ENCODE measurements at places on chromosomes 4 and X.

DNA sequence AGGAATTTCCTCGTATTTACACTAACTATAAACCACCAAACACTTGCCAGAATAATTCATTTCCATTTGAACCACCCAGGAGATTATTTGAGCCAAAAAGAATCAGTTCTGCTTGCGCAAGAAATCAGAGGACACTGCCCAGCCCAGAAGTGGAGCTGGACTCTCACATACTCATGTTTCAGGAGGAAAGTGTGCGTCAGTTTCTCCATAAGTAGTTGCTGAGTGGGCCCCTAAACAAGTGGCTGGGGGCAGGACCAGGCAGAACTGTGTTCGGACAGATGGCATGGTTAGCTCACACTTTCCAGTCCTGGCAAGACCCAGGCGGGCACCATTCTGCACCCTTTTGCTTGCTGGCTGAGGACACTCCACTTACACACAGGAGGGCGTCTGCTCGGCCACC, 38.8 kb downstream of the BTC start:
- DNase-seq: no peak

GRCh38 chrX:29652484-29652883, 562.9 kb upstream of the MAGEB2 start:
- DNase-seq: no peak

GRCh38 chr4:67549123-67549522, 3.8 kb upstream of the CENPC start:
- DNase-seq: no peak

DNA sequence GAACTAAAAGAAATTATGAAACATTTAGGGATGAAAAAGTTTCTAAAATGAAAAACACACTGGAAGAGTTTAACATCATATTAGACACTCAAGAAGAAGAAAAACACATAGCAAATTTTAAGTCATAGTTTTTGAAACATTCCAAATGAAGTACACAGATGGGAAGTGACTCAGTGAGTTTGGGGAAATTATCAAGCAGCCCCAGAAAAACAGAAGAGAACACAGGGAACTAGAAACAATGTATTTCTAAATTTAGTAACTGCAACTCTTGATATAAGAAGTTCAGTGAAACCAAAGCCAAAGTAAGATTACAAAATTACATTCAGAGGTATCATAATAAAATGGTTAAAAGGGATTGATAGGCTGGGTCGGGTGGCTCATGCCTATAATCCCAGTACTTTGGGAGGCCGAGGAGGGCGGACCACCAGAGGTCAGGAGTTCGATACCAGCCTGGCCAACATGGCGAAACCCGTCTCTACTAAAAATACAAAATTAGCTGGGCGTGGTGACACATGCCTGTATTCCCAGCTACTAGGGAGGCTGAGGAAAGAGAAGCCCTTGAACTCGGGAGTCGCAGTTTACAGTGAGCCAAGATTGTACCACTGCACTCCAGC, 461.2 kb downstream of the KCTD8 start:
- DNase-seq: no peak

DNA sequence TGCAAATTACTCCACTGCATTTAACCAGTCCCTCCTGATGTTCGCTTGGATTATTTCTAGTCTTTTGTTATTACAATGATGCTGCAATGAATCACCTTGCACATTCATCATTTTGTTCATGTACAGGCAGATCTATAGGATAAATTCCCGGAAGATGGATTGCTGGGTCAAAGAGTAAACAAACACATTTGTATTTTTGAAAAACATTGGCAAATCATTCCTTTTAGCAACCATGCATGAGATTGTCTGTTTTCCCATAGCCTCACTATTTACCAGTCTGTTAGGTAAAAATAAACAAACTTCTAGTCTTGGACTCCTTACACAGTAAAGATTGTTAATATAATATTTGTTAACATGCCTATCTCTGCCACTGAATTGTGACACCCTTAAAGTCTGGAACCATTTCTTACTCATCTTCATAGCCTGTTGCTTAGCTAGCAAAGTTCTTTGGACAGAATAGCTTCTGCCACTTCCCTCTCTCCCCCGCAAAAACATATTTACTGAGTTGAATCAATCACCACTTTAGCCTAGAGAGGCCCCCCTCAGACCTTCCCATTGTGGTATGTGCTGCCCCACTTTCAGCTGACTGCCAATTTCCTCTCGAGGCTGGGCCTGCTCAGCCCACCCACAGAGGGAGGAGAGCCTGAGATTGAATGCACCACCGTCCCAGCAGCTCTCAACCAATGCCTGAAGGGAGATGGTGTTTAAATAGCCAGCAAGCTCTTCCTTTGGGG, 108.4 kb upstream of the ATXN3L start:
- peak; percentile 60 for DNase-seq

DNA sequence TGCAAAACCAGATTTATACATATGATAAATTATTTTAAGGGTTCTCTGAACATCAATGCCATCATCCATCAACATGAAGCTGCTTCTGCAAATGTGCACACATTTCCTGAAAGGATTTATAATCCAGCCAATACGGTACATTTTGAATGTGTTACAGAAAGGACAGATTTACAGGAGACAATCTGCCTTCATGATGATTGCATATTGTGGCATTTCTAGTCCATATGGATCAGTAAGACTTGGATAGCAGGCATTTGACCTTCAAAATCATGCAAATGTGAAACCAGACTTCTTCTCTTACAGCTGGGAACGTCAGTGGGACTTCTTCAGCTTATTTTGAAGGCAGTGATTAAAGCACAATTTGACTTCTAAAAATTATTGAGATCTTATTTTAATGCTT, 217.3 kb upstream of the GK2 start:
- no peak for DNase-seq

- no peak for DNase-seq
Observed at GRCh38 chr4:161581262-161582230, 582.3 kb downstream of the FSTL5 start.

DNA sequence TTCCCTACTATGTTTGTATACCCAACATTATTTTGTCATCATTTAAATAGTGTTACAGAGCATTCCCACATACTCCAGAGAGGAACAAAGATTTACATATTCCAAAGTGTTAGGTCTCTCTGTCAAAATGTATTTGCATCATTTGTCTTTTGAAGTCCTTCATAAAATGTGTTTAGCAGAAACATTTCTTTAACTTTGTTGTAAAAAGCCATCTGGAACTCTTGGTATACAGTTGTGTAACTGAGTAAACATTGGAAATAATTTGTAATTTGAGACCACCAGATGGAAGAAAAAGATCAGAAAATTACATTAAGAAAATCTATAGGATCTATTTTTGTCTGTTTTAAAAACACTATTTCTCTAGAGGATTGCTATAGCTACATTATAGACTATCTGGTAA, 56.6 kb upstream of the ALB start:
- DNase-seq: no peak

DNA sequence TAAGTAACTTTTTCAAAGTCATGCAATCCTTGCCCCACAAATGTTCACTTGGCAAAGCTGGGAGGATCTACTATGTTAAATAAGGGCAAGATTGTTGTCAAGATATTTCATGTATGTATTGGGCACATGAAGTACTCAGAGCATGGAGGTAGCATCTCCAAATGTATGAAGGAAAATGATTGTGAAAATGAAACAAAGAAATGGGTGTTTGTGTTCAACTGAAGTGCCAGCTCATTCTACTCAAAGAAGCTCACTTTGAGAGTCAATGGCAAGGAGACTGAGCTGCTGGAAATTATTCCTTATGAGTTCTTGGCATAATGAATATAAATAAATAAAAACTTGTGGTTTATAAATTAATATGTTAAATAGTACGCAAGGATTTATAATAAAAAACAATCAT, 124.5 kb upstream of the ARSJ start:
- no peak for DNase-seq

GRCh38 chr4:8688908-8689445, 96.4 kb downstream of the CPZ start:
- no peak for DNase-seq

- DNase-seq: no peak
Observed at GRCh38 chr4:180330521-180330920, 1912.7 kb upstream of the TENM3 start.

GRCh38 chr4:15149234-15149838, 147.1 kb downstream of the CPEB2 start:
- DNase-seq: no peak

- DNase-seq: no peak
Observed at GRCh38 chr4:152243896-152244595, 291.8 kb downstream of the FBXW7 start.

GRCh38 chr4:2378898-2379297, 39.5 kb downstream of the ZFYVE28 start:
- no peak for DNase-seq

DNA sequence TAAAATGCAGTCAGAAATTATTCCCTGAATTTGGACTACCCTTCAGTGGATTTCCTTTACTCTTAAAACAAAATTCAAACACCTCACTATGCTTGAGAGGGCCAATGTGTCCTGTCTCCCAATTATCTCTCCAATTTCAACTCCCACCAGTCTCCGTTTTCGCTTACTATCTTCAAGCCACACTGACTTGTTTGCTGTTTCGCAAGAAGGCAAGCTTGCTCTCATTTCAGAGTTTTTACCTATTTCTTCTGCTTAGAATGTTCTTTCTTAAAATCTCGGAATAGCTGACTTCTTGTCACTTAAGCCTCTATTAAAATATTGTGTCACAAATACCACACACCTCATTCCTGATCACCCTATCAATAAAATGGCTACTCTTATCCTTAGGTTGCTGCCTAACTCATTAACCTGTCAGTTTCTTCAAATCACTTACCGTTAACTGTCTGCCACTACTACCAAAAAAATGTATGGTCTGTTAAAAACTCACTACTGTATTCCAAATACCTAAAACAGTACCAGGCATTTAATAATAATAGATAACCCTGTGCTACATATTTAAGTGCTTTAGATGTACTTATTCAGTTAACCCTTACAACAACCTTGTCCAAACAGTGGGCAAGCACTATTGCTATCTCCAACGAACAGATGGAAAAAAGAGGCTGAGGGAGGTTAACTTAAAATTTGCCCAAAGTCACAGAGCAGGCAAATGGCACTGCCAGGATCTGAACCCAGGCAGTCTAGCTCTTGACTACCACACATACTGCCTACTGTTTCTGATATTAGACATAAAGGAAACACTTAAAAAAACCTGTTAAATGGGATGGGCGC, 2.9 kb downstream of the UBA6 start:
- no peak for DNase-seq

- DNase-seq: no peak
Observed at GRCh38 chr4:120466429-120466828, 399.8 kb upstream of the MAD2L1 start.

DNA sequence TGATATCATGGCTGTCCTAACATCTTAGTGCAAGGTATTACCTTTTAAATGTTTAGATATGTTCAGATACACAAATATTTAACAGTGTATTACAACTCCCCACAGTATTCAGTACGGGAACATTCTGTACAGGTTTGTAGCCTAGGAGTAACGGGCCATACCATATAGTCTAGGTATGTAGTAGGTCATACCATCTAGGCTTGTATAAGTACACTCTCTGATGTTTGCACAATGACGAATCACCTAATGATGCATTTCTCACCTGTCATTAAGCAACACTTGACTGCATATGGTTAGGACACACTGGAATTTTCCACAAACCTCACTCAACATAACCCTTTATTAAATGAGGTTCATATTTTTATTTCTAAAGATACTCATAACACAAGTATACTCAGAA, 67.7 kb downstream of the THOC2 start:
- DNase-seq: no peak

GRCh38 chr4:121784975-121785374, 16.1 kb upstream of the EXOSC9 start:
- DNase-seq: no peak

- DNase-seq: no peak
Observed at GRCh38 chrX:154596290-154596929, 11.5 kb downstream of the CTAG1A start.

DNA sequence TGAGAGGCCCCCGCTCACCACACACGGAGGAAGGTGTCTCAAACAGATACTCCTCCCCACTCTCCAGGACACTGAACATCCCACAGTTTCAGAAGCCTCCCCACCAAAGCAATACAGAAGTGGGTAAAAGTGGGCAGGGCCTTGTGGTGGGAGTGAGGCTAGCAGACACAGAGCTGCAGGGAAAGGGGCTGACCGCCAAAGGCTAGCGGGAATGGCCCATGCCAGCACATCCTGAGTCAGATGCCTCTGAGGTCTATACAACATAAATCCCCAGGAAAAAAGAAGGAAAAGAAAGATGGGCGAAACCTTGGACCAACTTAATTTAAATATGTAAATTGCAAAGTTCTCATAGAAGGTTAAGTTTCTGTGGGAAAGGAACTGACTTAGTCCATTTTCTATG, 21.9 kb upstream of the ARHGAP10 start:
- DNase-seq: no peak

DNA sequence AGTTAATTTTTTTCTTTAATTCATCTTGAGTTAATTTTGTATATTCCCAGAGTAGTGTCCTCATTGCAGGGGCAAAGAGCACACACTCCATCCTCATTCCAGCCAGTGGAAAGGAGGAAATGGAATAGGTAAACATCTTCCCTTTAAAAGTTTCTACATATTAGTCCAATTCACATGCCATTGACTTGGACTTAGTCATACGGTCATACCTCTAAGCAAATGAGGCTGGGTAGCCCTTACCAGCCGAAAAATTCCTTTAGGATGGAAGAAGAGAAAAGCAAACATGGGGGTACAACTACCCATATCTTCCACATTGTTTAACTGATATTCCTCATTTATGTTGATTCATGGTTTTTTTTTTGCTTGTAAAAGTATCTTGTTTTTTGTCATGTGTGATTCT, 37.4 kb upstream of the NDP start:
- no peak for DNase-seq

DNA sequence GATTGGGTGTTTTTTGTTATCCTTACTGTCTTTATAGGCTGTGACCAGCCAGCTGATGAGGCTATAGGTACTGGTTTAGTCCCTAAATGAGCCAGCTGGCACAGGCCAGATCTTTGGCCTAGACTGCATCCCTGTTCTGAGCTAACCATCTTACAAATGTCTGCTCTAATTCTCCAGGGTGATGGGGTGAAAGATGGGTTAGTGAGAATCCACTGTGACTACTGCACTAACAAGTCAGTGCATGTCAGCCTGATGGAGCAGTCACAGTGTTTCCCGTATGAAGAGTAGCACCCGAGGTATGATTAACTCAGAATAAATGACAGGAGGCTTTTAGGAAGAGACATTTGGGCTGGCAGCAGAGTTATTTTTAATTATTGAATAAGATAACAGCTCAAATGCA, 181.0 kb downstream of the DCTD start:
- no peak for DNase-seq
